ENCODE measurements at places on chromosomes 7 and 10.
A peak's percentile ranks its signal among the peaks of the same experiment; 100 is the strongest.

DNA sequence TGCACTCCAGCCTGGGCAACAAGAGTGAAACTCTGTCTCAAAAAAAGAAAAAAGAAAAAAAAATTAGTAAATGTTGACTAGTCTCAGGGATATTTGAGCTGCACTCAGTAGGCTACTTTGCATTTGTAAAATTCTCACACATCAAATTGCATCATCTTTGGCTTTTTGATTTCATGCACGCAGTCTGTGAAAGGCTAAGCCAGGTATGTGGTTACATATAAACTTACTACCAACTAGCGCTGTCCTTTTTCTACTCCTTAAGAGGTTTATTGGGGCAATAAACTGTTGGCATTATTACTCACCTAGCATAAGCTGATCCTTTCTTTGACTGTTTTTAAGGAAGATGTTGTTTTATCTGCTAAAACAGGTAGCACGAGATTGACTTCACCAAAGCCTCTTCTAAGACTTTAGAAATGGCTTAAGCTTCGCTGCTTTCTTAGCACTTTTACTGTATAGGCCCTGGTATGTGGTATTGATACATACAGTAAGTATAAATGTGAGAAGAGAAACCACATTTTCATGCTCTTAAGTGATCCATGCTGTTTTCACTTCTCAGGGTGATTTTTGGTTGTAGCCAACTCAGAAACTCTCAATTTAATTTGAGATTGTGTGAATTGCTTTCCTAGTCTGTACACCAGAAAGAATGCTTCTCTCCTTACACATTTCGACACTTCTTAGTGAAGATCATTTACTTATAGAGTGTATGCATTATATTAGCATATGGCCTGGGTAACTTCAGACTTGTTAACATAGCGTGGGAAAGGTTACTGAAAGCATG, 323.9 kb downstream of the AUTS2 start:
- DNase-seq, result no peak

DNA sequence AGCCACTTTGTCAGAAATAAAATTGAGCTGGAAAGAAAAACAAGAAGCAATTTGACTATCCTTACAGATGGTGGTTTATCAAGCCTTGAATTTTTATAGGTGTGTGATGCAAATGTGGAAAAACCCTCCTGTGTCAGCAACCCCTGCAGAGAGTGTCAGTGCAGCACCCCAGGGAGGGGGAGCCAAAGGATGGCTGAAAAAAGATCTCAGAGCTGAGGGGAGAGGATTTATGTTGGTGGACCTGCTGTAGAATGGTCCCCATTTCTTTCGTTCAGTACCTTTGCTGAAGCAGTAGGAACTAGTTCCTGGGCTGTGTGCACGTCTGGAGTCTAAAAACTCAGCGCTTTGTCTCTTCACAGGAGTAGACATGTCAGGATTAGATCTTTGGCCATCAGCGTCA, 239.0 kb downstream of the PHTF2 start:
- DNase-seq, result no peak

- no peak for DNase-seq
Measured at GRCh38 chr10:102211615-102212299, 14.3 kb upstream of the ELOVL3 start.

- DNase-seq, result no peak
Measured at GRCh38 chr10:51269821-51270220, 195.5 kb downstream of the PRKG1 start.

- DNase-seq, result no peak
Measured at GRCh38 chr7:151432658-151433521, 7.1 kb downstream of the CRYGN start.

DNA sequence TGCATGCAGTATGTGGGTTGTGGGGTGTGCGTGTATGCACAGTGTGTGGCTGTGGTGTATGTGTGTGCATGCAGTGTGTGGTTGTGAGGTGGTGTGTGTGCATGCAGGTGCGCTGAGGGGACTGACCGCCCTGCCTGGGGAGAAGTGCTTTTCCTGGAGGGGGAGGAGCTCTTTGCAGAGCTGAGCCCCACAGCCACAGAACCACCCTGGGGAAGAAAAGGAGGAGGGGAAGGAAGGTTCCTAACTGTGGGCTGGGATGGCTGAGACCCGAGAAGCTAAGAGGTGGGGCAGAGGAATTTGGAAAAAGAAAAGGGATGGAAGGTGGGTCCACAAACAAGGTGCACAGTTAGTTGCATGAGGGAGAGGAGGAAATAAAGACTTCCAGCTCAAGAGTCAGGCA, at the start of gene TRPV5:
TRPV5 (minus strand) TSS at position 123 of the 400 bp plus-strand sequence. CDS start 287 bp downstream, outside the sequence.
- no peak for DNase-seq

GRCh38 chr7:76048668-76048988, 722 bp downstream of the MDH2 start:
- DNase-seq, result no peak

DNA sequence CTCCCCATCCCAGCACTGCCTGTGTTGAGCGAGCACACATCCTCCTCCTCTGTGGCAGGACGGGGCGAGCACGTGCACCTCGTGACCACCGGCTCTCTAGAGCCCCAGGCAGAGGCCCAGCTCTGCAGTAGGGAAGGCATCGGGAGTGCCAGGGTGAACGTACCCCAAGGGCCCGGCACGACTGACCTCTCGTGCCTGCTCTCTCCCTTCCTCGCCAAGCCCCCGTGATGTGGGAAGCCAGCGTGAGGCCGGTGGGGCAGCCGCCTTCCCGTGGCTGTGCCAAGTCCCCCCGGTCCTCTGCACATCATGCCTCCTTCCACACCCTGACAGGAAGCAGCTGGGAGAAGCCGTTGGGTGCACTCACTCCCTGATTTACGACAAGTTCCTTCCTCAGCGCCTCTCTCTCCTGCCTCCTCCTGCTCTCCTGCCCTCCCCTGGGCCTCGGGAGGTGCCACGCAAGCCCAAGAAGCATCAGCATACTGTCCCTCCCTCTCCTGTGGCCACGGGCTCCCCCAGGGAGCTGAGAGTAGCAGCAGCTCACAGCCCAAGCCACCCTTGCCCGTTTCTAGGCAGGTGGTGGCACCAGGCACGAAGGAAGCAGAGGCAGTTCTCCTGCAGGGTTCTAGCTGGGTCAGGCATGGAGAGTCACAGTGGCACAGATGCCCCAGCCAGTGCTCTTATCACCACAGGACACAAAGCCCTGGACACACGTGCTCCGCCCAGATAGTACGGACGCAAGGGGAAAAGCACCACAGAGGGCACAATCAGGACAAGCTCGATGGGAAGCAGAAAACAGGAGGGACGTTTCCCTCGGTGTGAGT, 47.0 kb downstream of the AMZ1 start:
- peak; percentile 64 for DNase-seq

DNA sequence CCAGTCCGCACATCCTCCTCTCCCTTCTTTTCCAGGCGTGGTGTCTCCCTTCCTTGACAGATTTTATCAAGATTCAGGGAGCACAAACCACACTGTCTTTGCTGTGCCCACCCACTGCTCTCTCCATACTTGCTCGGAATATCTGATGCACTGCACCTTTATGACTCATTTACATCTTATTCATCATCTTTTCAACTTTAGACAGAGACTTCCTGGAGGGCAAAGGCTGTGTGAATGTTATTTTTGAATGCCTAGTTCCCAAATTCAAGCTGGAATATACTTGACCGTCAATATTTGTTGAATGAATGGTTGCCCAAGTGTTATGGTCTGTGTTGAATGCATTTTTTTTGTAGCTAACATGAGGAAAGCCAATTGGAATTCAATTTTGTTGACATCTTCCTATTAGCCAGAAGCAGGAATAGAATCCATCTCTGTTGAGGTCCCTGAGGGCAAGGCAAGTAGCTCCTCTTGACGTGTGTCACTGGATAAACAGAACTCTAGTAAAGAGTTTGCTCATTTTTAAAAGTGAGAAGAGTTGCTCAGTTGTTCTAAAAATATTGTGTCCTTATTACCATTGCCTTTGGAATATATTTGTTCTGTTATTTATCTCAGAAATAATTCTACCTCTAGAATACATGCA, 95.0 kb downstream of the KLF6 start:
- no peak for DNase-seq

GRCh38 chr7:39888171-39888853, 61.7 kb upstream of the CDK13 start:
- DNase-seq, result no peak

GRCh38 chr10:116721547-116722392, 20.6 kb downstream of the HSPA12A start:
- no peak for DNase-seq

DNA sequence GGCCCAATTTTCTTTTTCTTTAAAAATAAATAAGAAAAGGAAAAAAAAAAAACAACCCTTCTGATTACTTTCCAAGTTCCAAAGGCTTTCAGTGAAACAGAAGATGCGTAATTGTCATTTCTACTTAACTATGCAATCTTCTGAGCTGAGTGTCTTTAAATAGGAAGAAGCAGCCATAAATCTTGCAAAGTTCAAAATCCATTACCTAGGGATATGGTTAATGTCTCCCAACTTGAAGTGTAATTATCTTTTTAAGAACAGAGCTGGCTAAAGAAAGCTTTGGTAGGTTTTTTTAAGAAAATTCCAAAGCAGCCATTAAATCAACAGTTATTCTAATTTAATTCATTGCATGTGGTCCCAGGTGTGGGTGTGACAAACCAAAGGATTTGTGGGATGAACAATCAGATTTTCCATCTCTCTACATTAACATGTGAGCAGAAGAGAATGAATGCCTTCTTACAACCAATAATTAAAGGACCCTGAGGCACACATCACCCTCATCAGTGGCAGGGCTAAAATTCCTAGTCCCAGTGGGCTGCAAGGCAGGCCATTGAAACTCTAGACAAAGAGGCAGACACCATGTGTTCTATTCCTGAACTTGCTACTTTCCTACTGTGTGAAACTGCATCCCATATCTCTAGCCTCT, 419.2 kb downstream of the REEP3 start:
- DNase-seq, result no peak

- no peak for DNase-seq
Measured at GRCh38 chr10:80447436-80448190, 6.5 kb upstream of the TSPAN14 start.

GRCh38 chr10:6023661-6024333, 38.4 kb downstream of the IL2RA start:
- no peak for DNase-seq

GRCh38 chr7:130942211-130942964, 208.4 kb upstream of the KLF14 start:
- DNase-seq, result no peak

DNA sequence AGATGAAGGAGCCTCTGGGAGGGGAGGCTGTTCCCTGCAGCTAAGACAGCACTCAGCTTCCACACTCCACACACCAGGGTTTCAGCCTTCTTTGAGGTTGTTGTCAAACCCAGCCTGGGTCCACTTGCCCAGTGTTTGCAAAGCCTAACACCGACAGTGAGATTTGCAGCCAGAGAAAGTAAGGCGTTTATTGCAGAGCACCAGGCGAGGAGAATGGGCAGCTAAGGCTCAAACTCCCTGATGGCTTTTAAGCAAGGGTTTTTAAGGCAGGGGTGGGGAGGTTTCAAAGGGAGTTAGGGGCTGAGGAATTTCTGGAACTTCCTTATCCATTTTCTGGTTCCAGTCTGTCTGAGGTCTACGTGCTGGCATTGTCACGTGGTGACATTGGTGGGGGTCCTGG, 4.7 kb upstream of the ZNF775 start:
- DNase-seq, result no peak

- no peak for DNase-seq
Measured at GRCh38 chr10:4080225-4080805, 295.3 kb upstream of the KLF6 start.

DNA sequence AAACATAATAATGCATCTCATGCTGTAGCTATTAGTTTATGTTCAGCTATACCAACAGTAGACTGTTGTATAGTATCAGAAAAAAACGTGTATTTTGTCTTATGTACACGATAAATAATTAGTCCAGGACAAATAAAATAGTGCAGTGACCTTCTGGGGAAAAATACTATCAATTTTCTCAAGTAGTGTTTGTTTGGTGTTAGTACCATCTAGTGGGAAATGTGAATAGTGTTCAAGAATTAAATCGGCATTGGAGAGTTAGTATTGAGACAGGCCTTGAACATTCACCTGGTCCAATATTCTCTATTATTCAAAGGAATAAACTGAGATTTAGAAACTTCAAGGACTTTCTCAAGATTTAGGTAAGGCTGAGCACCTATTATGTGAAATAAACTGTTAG, 21.7 kb upstream of the OR2A5 start:
- DNase-seq, result no peak

GRCh38 chr10:10460451-10460850, 557.2 kb upstream of the CELF2 start:
- DNase-seq, result no peak

- DNase-seq, result no peak
Measured at GRCh38 chr10:95600158-95600557, 39.0 kb upstream of the SORBS1 start.

DNA sequence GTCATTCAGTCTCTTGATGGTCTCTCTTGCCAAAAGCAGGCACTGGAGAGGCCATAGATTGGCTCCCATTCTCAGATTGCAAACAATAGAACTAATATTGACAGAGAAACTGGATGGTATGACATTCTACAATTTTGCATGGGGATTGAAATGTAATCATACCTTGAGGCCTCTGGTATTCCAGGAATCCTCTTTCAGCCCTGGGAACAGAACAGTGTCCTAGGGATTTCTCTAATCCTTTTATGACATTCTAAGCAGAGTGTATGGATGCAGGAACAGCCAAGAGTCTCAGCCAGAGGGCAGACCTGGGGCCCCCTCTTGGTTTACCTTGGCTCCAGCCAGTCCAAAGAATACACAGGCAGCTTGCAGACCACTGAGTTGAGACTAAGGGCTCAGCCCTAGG, 206.4 kb downstream of the KCNMA1 start:
- no peak for DNase-seq

DNA sequence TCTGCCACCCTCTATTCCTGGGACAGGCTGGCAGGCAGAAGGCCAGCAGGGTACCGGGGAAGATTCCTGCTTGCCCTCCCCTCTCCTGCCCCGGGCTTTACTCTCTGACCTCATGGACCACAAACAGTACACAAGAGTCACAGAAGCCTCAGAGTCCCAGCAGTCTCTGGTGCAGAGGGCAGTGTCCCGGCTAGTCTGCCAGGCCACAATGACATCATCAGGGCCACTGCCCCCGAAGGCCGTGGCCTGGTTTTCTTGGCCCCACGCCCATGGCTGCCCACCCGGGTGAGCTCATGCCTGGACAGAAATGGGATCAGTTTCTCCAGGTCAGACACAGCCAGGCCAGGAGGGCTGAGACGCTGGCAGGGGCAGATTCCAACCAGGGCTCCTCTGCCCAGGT, 91.9 kb downstream of the MYL10 start:
- DNase-seq, result no peak

- no peak for DNase-seq
Measured at GRCh38 chr7:43753843-43754242, 4.6 kb upstream of the BLVRA start.

- no peak for DNase-seq
Measured at GRCh38 chr10:118977022-118977599, 52.4 kb upstream of the NANOS1 start.

- DNase-seq, result no peak
Measured at GRCh38 chr10:125699562-125700143, 16.7 kb upstream of the TEX36 start.

DNA sequence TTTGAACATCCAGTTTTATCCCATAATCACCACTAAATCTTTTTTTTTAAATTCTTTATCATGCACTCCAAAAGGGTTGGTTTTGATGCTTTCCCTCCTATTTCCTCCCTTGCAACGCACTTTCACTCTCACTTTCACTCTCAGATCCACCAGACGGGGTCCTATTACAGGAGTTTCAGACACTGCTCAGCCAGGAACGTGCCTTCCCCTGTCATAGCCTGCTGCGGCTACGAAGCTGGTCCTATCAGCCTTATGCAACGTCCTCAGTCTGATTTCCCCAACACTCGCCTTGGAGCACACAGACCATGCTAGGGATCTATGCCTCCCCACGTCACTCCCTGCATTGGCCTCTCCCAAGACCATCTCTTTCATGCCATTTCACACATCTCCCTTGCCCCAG, 23.4 kb downstream of the ZPBP start:
- DNase-seq, result no peak

Measured in left forelimb (tissue), 1 donor.